ENCODE measurements at places on chromosomes 2 and 18.

GRCh38 chr2:172094294-172095145 lies 8.2 kb downstream of the DLX2 start:
- no peak for DNase-seq

- DNase-seq, result no peak
These were observed 4.5 kb upstream of the RND3 start for GRCh38 chr2:150491943-150492342.

- no peak for DNase-seq
These were observed 139.4 kb downstream of the AKAIN1 start for GRCh38 chr18:5057386-5058348.

DNA sequence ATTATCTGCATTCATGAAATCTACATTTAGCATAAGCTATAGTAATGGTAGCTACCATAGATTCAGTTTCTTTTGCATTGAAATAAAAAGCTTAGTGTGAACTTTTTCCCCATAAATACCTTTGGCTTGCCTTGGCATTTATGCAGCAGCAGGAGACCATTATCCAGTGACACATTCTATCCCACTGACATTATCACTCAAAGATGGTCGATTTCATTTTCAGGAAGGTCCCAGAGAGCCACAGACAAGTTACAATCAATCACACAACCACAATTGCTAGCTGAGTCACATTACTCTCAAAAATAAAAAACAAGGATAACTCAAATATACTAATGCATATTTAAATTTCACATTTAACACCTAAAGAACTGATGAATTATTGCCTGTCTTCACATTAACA lies 512.7 kb upstream of the CDH2 start:
- DNase-seq, result no peak

GRCh38 chr18:76497021-76497420 lies 2.0 kb upstream of the ZNF516 start:
- no peak for DNase-seq

DNA sequence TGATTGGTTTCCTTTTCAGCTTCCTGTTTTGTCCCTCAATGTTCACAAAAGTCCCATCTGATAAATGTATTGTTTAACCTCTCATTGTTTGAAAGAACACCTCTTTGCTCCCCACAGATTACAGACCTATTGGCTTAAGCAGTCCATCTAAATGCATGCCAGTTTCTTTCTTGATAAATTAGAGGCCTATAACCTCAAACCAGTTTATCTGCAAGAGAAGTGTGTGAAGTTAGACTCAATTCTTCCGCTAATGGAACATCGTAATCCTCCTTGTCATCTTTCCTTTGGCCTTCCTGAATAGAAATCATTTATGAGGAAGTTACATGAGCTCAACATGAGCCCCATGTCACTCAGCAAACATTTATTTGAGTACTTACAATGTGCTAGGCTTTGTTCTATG lies 74.0 kb downstream of the FRZB start:
- DNase-seq, result no peak

DNA sequence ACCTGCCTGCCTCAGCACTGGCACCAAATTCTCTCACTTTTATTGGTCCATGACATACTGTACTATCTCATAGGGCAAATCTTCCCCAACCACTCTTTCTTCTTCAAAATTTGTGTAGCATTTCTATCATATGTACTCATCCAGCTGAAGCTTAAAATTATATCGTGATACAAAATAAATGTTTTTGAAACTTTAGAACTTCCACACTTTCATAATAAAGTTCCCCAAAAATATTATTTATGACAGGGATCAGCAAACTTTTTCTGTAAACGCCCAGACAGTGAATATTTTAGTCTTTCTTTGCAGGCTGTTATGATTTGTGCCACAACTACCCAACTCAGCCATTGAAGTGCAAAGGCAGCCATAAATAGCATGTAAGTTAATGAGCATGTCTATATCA lies 76.2 kb upstream of the POU3F3 start:
- no peak for DNase-seq

GRCh38 chr2:82158150-82158549 lies 1853.6 kb upstream of the LRRTM1 start:
- no peak for DNase-seq

DNA sequence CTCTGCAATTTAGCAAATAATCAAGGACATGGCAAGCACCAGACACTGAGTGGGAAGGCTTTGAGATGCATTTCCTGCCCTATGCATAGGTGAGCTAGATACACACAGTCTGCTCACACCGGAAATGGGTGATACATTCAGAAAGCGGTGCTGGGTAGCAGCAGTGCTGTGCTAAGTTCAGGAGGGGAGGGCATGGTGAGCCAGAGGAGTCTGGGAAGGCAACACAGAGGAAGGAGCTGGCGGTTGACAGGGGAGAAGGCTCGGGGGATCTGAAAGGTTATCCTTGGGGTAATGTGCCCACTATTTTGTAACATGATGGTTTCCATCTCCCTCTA lies 57.4 kb upstream of the EPAS1 start:
- peak; percentile 70 for DNase-seq

- DNase-seq, result no peak
These were observed 5.9 kb upstream of the NEURL3 start for GRCh38 chr2:96510931-96511595.

GRCh38 chr2:143312441-143312840 lies 183.2 kb downstream of the ARHGAP15 start:
- no peak for DNase-seq

DNA sequence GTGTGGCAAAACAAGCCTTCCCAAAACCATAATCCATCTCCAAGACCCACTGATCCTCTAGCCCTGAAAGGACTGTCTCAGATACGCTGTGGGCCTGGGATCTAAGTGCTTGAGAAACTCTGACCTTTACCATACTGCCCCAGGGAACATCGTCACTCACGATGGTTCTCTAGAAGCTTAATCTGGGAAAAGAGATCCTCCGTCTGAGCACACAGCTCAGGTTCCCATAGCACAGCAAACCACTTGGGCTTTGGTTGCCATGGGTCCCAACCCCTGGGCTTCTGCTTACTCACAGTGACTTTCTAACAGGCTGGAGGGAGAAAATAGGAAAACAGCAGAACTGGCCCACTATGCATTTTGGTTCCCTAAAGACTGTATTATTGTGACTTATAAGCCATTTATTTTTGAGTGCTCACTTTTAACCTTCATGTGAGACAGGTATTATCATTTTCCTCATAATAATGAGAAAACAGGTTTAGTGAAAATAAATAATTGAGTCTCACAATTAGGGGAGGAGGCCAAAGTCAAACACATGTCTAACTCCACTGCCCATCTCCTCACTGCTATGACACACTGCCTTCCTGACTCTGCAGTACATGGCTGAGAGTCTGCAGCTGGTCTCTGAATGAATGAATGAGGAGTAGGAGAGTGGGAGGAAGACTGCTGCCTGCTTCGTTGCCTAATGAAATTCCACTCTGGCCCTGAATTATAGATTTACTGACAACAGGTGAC lies 46.7 kb downstream of the REEP1 start:
- no peak for DNase-seq

DNA sequence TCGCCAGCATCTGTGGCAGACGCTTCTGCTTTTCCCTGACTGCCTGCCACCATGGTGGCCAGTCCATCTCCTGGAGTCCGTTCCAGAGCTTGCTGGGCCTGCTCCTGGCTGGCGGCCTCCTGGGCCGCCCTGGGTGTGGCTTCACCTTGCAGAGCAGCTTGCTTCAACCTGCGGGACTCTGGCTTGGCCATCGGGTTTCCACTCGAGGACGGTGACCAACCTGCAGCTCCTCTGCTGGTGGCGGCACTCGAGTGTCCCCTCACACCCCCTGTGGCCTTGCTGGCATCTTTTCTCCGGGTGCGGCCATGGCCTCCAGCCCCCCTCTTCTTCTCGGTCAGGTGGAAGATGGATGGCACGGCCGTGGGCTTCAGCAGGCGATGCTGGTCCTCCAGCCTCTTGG lies 3.4 kb downstream of the THAP4 start:
- no peak for DNase-seq

DNA sequence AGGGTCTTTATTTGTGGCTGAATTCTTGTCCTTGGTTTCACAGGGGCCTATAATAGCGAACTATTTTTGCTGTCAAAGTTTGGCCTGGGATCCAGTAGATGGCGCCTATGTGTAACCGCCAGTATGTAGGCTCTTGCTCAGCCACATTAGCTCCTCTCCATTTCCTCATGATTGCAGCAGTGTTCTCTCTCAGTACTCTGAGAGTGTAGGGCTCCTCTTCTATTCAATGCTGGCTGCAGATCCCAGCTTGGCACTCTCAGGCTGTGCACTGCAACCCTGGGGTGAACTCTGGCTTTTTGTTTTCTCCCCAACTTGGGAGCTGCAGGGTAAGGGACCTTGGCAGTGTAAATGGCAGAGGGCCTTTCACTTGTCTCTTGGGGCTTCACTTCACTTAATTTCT lies 344.6 kb upstream of the CHAC2 start:
- no peak for DNase-seq

- no peak for DNase-seq
These were observed 81.8 kb downstream of the TNS1 start for GRCh38 chr2:217920879-217921603.
